ENCODE measurements at places on chromosomes 12 and 14.
A peak's percentile ranks its signal among the peaks of the same experiment; 100 is the strongest.

DNA sequence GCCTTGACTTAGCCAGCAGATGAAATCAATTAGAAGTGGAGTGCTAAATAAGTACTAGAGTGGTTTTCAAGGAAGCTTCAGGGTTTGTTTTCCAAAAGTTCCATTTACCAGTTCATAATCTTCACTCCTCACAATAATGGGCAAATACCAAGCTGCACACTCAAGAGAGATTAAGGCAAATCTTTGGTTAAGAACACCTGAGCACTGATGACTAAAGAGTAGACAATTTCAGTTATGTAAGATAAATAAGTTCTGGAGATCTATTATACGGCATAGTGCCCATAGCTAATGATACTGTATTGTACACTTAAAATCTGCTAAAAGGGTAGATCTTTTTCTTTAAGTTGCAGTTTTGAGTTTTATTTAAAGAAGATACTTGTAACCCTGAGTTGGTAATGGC lies 125.0 kb downstream of the ARMH4 start:
- no peak for DNase-seq

- peak; percentile 23 for DNase-seq
Measured at GRCh38 chr12:8609061-8609570, 3.5 kb downstream of the AICDA start.

DNA sequence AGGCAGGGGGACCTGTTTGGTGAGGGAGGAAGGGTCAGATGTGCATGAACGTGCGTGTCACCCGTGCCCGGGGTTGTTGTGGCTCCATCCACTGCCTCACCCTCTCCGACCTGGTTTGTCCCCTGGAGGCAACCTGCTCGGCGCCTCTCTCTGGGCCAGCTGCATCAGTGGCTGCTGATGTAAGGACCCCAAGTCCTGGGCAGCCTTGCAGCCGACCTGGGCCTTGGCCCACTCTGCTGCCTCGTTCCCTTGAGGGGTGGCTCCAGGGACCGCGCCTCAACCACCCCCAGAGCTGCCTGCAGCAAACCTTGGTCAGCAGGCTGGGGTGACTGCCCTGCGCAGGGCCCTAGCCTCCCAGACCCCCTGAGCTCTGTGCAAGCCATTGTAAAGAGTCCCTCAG lies 351.7 kb downstream of the TMEM121 start:
- DNase-seq, result no peak

- DNase-seq, result no peak
Measured at GRCh38 chr14:21874167-21874566, 200.5 kb upstream of the OR4E1 start.

GRCh38 chr12:90936230-90937005 lies 18.6 kb downstream of the CCER1 start:
- no peak for DNase-seq

- no peak for DNase-seq
Measured at GRCh38 chr14:99134516-99135046, 137.4 kb downstream of the BCL11B start.

DNA sequence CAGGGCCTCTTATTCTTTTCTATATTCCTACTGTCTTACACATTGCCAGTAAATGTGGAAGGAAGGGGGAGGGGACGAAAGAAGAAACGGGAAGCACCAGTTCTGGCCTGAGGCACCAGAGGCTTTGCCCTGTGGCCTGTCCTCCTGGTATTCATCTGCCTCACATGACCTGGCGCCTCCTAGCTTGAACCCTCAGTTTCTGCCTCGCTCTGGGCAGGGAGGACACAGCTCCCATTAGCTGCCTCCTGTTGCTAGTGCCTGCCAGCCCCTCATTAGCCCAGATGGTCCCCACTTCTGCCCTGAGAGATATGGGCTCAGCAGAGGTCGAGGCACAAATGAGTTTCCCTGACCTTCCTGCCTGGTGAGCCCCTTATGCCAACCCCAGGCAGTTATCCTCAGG lies 3.0 kb upstream of the PLEKHG6 start:
- DNase-seq, result no peak

GRCh38 chr12:39300799-39301198 lies 142.1 kb downstream of the KIF21A start:
- no peak for DNase-seq

GRCh38 chr14:69537900-69538299 lies 36.8 kb downstream of the CCDC177 start:
- DNase-seq, result no peak

DNA sequence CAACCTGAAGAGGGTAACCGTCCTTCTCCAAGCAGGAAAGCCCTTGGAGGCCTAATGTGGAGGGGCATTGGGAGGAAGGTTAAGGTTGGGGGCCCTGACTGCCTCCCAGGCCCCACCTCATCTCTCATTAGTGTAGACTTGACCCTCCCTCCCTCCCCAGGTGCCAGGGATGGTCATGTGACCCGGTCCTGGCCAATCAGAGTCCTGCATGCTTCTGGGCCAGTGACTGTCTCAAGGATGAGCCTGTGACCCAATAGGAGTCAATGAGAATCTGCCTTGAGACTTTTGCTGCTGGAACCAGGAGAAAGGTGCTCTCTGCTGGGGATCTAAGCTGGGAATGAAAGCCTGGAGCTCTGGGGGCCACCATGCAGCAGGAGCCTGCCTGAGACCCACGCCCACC lies 70.8 kb downstream of the NCOR2 start:
- DNase-seq, result no peak

- DNase-seq, result no peak
Measured at GRCh38 chr12:47984331-47984801, 19.9 kb downstream of the COL2A1 start.

DNA sequence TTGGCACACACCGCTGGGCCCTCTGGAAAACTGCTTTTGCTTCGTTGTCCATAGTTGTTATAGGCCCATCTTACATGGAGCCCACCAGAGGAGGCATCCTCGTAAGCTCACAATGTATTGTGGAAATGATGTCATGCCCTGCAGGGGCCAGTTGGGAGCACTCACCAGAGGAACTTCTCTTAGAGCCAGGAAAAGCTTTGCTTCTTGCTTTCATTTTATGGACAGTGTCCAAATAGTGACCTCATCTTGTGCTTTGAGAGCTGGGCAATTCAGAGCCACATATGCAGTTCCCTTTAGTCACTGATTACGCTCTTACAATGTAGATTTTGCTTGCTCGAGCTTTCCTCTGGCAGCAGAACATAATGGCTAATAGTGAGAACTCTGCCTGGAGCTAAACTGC lies 275.6 kb downstream of the AACS start:
- DNase-seq, result peak; percentile 82

DNA sequence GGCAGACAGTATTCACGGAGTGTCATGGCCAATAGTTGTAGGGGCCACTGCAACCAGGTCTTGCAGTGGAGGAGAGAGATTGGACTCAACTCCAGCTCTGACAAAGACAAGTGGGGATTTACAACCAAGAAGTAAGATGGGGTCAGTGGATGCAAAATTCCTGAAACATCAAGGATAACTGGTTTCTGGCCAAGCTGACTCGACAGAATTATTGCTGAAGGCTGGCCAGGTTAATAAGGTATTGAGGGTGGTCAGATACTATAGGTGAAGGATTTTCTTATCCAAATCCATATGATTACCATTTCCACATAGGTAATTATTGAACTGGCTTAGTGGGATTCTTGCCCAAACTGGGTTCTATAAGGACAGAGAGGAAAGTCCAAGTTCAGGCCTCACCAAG lies 64.9 kb upstream of the FOXG1 start:
- no peak for DNase-seq

- DNase-seq, result no peak
Measured at GRCh38 chr14:53956427-53957201, at the start of gene BMP4. Gene BMP4, minus strand, starts transcription at chr14:53956825. Its CDS starts 4,603 bp downstream, at chr14:53952222.

GRCh38 chr14:104724407-104724980 lies 465 bp downstream of the ADSS1 start:
- DNase-seq, result no peak

GRCh38 chr14:82740547-82740946 lies 1206.9 kb upstream of the SEL1L start:
- DNase-seq, result no peak

DNA sequence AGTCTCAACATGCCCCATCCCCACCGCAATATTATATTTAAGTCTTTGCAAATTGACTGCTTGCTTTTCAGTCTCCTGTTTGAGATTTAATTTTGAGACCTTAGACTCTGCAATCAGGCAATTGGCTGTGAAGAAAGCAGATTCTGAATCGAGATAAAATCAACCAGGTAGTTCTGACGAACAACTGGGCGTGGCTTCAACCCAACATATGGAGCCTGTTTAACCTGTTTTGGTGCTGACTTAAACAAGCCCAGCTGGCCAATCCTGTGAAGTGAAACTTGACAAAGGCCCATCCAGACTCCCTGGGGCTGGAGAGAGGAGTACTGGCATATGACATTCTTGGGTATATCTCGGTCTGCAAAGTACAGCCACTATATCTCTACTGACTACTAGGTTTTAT lies 9.8 kb upstream of the CIPC start:
- DNase-seq, result no peak

DNA sequence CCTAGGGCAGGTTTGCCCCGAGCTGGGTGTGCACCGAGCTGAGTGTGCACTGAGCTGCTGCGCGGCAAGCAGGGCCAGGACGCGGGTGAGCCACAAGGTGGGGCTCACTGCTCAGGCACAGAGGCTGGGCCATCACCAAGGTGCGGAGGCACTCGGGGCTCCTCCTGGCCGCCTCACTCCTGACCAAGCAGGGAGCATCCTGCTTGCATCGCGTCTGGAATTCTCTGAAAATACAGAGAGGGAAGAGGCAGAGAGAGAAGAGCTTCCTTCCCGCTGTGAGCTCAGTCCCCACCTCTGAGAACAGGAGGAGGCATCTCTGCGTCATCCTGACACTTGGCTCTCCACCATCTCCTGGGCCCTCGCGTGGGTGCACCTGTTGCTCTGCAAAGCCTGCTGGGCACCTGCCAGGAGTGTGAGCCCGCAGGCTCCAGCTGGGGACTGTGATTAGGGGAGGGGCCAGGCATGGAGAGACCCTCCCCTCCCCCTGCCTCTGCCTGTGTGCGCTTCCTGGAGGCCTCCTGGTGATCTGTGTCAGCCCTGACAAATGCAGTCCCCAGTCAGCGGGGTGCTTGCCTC lies 116.3 kb downstream of the GLT1D1 start:
- no peak for DNase-seq

- DNase-seq, result peak; percentile 99
Measured at GRCh38 chr14:101972126-101972866, 7.9 kb downstream of the DYNC1H1 start.

DNA sequence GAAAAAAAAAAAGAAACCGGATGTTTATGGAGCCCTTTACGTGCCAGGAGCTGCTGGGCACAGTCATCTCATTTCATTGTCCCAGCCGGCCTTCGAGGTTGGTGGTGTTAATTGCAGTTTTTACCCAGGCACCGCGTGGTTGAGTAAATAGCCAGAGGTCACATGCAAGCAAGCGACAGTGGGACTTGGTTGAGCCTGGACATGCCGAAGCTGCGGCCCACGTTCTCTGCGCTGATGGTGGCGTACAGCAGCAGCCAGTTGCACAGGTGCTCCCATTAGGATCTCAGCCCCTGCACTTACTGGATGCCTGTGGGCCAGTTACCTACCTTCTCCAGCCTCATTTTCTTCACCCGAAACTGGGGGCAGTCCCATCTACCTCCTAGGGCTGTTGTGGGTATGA lies 54.0 kb downstream of the TSPAN9 start:
- no peak for DNase-seq

DNA sequence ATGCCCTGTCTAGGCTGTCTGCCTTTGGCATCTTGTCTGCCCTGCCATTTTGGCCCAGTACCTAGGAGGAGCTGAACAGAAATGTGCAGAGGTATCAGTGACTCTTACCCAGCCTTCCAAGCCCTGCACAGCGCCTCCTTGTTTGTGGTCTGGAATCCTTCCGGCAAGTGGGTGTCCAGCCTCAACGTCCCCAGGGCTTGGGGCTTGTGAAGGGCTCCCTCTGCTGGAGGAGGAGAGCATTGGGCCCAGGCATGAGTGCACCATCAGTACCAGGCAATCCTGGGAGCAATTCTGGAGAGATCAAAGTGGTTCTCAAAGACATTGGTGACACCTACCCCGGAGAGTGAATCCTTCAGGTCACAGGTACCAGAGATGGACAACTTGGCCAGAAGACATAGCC lies 2.4 kb upstream of the TCL1B start:
- no peak for DNase-seq

- no peak for DNase-seq
Measured at GRCh38 chr14:54981698-54982097, 45.2 kb downstream of the WDHD1 start.

DNA sequence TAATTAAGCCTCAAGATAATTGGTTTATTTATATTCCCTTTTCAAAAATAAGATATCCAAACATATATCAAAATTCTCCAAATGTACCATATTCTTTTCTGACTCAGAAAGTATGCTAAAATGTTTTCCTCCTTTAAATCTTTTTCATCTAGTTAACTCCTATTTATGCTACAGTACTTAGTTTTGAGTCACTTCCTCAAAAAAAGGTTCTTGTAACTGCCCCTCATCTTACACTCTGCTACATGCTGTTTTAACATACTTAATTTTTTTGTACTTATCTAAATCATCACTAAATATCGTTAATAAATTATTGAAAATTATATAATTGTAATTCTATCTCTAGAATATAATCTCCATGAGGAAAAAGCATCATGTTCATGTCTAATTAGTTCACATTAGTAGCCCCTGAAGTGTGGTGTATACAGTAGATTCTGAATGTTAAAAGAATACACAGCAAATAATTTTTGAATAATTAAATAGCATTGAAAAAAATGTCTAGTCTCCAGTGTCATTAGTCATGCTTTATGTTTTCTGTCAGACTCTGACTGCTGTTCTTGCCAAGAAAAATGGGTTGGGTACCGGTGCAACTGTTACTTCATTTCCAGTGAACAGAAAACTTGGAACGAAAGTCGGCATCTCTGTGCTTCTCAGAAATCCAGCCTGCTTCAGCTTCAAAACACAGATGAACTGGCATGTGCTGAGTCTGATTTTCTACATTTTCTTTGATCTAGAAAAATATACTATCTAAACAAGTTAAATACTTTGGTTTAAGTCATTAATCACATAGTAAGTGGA lies 3.5 kb downstream of the KLRD1 start:
- no peak for DNase-seq

- no peak for DNase-seq
Measured at GRCh38 chr12:62605981-62606380, 139.4 kb downstream of the MON2 start.

DNA sequence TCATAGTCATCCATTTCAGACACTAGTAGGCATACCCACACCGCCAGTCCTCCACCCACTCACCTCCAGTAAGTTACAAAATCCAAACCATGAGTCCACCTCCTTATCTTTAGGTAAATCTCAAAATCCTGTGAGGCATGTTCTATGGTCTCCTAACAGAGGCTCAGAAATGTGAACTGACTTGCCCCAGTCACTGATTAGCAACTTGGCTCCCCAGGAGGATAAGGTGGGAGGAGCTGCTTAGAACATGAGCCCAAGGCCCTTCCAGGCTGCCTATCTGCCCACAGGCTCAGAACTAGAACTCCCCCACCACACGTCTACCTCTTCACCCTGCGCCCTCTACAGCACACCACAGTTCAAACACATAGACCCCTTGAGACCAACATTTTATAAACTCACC lies 19.9 kb downstream of the SETD3 start:
- DNase-seq, result no peak

DNA sequence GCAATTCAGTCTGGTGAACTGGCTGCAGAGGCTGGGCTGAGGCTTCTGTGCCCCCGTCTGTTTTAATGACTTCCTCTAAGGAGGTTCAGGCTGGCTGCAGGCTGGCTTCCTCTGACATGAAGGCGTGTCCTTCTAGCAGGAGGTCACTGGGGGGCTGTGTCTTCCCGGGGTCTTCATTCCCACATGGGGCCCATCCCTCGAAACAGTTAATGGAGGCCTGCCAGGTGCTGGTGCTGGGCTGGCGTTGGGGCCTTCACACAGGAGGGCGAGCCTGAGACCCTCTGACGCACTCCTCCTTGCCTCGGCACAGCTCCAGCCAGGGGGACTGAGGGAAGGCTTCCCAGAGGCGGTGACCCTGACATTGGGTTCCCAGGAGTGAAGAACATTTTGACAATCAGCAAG lies 57.7 kb upstream of the DLK1 start:
- DNase-seq, result no peak
